ENCODE measurements at places on chromosomes 6 and 20.

DNA sequence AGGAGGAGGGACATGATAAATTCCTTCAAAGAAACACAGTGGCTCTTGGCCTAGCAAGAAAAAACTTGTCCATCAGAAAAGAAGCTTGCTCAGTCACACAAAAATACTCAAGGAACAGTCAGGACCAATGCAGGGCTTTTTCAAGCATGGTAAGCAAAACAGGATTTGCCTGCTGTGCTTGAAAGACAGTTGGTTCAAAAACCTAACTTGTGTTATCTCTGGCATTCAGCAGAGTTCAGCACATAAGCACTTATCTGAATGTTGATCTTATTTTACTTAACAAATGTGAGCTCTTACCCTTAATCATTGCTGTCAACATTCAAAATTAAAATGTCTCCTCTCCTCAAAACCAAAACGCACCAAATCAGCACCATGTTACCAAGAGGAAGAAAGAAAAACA is 38.3 kb downstream of the ATG5 start:
- no peak for DNase-seq

- no peak for DNase-seq
These were observed 3.5 kb downstream of the COL9A3 start for GRCh38 chr20:62820208-62820961.

DNA sequence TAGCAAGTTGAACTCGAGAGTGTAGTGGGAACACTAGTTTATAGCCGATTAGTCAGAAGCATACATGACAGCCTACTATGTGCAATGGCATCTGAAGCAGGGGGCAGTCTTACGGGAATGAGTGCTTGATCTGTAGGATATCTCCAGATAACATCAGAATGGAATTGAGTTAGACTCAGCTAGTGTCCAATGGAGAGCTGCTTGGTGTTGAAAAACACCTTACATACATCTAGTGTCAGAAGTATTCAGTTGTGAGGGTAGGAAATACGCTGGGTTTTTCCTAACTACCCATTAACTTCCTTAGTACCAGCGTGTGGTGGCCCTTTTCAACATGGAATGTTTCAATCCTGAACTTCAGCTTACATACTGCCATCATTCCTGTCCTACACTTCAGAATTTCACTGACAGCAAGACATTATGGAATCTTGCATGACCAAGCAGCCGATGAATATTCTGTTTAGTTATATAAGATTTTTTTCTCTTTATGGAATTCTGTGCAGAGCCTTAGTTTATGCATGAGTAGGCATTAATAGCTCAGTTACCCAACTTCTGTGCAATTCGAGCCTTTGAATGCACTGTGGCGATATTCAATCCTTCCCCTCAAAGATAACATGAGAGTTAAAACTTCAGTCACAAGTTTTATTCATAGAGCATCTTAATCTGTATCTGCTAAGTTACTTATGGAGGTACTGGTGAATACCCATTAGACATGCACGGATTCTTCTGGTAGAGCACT is 218.6 kb upstream of the MOCS1 start:
- no peak for DNase-seq

GRCh38 chr6:10528158-10528981 is 7.2 kb downstream of the GCNT2 start:
- peak; percentile 34 for DNase-seq

GRCh38 chr6:87181903-87182302 is 26.5 kb downstream of the ZNF292 start:
- DNase-seq = no peak

- no peak for DNase-seq
These were observed 2.7 kb upstream of the HACE1 start for GRCh38 chr6:104862456-104862855.

DNA sequence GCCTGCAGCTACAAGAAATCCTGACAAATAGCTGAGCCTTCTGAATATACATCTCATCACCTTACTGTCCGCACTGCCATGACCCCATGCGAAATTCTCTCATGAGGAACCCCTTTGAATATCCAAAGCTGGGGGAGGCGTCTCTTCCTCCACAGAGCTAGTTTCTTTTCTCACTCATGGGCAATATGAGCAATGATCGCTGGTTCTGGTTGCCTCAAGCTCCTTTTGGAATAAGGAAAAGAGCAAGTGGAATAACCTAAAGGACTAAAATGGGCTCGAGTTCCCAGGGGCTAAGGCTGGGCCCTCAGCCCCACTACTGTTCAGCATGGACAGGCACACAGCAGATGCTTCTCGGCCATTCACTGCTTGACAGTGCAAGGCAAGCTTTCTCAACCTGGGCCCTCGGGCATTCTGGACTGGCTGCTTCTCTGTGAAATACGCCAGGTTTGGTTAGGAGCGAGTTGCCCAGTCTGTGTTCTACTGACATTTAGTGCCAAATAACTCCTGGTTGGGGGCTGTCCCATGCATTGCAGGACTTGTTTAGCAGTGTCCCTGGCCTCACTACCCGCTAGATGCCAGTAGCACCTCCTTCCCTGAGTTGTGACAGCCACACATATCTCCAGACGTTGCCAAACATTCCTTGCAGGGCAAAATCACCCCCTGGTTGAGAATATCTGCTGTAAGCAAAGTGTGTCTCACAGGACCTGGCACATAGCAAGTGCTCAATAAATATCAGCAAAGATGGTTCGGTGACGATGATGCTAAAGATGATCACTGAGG is 156.8 kb downstream of the CEBPB start:
- no peak for DNase-seq

- no peak for DNase-seq
These were observed 54.4 kb downstream of the PRND start for GRCh38 chr20:4776079-4776630.

GRCh38 chr6:56688521-56688920 is 45.8 kb upstream of the DST start:
- DNase-seq = no peak

GRCh38 chr6:113756290-113756665 is 100.9 kb upstream of the MARCKS start:
- no peak for DNase-seq

GRCh38 chr6:163459536-163459935 is 45.0 kb downstream of the QKI start:
- DNase-seq = no peak

DNA sequence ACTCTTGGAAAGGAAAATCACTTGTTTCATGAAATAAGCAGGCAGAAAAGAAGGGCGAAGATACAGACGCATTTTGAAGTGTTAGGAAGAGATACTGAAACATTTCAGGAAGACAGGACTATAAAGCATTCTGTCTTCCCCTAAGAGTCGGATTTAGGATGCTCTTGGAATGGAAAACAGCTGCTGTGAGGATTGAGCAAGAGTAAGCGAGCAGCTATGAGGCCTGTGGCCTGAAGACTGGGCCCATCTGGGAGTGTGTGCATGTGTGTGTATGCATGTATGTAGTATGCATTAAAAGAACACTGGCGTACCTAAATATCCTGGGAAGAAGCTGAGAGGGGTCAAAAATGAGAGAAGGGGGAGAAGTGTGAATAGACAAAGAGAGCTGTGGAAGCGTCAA is 83.6 kb downstream of the SIM1 start:
- DNase-seq = no peak

DNA sequence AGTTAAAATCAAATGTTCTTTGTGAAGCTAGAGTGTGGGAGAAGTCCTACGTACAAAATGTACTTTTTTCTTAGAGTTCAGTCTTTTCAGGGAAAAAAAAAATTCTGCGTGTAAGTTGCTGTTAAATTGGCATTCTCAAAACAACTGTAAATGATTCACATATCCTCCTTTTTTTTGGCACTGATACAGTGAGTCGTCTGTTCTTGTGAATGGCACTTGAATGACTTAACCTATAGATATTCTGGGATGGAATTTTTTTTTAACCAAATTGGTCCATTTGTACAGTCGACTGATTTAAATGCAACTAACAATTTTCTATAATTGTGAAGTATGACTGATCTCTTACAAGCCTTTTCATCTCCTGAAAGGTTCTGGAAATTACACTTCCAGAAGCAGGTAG is 5.5 kb upstream of the JAG1 start:
- DNase-seq = no peak

DNA sequence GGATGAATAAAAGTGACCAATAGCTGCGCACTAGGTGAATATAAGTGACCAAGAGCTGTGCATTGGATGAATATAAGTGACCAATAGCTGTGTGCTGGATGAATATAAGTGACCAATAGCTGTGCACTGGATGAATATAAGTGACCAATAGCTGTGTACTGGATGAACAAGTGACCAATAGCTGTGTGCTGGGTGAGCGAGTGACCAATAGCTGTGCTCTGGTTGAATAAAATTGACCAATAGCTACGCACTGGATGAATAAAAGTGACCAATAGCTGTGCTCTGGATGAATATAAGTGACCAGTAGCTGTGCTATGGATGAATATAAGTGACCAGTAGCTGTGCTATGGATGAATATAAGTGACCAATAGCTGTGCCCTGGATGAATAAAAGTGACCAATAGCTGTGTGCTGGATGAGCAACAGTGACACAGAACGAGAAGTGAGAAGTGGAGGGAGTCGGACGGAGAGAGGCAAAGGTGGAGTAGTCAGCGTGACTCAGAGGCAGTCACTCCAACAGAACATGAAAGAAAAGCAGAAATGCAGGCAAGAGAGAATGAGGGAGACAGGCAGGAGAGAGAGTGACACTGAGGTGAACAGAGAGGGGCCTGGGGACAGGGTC is 38.5 kb downstream of the RBM38 start:
- DNase-seq = no peak

- DNase-seq = no peak
These were observed 251.3 kb downstream of the ANKRD60 start for GRCh38 chr20:57977141-57977540.

DNA sequence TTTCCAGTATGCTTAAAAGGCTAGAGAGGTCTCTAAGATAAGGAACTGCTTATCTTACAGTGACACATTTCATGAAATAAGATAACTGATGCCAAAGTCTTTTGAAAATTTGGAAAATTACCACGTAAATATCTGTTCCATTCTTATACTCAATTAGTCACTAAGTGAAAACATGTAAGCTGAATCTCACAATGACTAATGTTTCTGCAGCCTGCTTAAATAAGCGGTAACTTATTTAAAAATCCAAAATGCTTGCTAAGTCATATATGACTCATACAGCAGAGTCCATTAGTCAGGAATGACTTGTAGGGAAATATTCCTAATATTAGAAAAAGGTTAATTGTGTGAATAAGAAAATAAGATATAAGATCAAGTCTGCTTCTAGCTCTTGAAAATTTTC is 27.8 kb upstream of the LGSN start:
- DNase-seq = no peak

- no peak for DNase-seq
These were observed 28.1 kb downstream of the ROS1 start for GRCh38 chr6:117397536-117398227.

DNA sequence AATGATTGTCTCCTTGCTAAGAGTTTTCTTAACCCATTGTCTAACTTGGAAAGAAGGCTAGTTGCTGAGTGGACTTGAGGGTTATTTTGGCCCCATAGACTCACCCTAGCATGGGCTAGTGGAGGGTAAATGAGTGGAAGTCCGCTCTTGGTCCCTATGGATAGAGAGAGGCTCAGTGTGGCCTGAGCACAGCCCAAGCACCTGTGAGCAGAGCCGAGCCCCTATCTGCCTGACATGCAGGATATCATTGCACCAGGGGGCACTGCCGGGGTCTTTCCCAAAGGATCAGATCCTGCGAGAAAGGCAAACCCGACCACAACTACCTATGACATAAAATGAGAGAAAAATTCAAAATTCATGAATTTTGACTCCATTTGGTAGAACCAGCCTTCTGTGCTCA is 70.6 kb upstream of the GGTLC1 start:
- DNase-seq = no peak

GRCh38 chr6:97231911-97232310 is 51.1 kb downstream of the MMS22L start:
- no peak for DNase-seq

DNA sequence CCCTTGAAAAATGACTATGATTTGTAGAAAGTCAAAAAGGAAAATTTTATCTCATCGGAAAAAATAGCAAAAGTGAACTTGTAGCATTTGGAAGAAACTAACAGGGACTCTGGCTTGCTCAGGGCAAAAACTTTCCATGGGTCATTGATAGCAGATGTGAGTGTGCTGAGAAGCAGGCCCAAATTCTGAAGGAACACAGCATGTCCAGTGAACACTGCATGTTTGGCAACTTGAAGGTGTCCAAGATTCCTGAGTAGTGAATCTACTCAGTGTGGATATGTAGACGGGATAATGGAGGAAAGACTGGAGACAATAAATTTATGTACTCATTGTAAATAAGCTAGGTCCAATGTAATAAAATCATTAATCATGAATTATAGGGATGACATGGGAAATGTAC is 8.2 kb downstream of the SLC17A2 start:
- DNase-seq = no peak
